ENCODE measurements at places on chromosomes 1 and 21.

DNA sequence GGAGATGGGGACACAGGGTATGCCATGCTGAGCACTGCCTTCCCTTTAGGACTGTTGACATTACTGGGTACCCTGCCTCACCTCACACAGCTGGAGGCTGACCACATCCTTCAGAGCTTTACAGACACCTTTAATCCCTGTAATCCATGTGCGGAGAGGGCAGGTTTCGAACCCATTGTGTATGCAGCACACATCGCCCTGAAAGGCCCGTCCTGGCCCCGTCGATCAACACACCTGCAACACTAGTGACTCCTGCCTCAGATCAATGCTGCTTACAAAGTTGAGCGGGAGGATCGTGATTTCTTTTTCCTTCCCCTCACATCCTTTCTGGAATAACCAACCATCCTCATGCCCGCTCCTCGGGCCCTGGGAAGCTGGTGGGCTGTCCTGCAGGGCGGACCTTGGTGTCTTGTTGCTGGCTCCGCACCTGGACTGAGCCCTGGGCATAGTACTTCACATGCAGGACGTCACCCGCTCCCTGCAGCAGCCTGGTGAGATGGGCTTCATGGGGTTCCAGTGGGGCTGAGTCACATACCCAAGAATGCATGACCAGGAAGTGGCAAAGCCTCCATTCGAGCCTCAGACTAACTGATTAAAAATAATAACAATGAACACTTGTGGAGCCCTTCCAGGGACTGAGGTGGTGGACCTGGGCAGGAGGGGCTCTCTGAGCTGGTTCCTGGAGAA is 403.6 kb downstream of the PTPRU start:
- no peak for DNase-seq

DNA sequence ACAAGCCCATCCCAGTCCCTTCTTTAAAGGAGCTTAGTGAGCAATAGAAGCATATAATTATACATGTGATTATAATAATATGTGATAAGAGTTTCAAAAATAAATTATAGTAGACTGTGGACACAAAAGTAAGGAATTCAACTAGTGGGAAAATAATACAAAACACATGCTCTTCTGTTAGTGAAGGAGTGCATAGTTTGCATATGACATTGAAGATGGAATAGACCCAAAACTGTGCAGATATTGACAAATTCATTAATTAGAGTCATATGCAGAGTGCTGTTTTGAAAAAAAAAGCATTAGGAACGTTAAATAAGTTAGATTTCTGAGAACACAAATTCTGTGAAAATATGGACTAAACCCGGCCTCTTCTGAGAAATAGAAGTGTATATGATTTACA is 278.8 kb downstream of the ASTN1 start:
- DNase-seq = no peak

DNA sequence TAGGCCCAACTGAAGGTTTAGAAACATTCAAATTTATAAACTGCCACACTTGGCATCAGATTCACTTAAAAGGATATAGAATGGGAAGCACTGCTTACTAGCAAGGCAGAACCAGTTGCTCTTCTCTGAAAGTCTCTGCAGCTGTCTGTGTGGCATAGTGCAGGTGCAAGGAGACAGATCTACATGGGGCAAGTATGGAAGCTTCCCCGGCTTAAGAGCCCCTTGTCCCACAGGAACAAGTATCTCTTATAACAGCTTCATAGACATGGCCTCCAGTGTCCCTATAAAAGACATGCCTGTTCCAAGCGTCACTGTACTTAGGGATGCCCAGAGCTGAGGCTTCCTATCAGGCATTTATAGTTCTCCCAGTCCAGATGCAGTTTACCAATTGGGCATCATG is 26.5 kb downstream of the ZBTB8B start:
- no peak for DNase-seq

DNA sequence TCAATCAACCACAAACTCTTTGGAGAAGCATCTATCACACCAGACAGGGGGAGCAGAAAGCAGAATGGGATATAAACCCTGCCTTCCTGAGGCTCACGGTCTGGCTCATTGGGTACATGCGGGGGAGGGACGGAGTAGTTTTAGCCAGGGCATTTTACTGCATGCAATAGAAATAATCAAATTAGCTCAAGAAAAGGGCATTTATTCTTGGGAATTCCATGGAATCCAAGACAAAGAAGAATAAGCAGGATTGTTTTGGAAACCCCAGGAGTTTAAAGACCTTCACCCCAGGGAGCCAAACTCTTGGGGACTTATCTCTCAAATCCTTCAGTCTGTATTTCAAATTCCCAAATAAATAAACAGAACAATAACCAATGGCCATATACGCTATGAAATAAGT is 5.2 kb upstream of the KAZN start:
- DNase-seq = no peak

DNA sequence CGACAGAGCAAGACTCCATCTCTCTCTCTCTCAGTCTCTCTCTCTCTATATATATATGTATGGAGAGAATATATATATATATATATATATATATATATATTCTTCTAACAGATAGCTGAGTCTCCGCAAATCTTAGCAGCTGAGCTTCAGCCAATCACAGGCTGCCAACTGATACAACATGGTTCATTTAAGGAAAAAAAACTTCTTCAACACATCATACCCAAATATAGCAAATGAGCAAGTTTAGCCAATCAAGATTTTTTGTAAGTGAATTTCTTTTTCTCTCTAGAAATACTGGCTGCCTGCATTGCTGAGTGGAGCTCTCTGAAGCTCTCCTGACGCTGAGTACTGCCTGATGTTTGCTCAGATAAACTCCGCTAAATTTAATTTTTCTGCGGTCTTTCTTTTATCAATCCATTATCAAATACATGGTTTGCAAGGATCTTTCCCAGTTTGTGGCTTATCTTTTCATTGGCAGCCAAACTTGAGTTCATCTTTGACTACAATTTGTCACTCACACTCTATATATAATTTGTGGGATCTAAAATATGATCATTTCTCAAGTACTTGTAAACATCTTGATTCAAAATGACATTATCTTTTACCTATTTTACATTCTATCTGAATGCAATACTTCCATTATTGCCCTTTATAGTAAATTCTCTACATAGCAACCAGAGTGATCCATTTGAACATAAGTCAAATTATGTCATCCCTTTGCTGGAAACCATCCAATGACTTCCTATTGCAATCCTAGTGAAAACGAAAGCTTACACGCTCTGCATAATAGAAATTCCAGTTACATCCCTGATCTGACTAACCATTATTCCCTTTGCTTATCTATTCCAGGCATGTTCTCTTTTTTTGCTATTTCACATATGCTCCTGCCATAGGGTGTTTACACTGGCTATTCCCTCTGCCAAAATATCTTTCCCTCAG is 2131.7 kb downstream of the MRPL39 start:
- no peak for DNase-seq

GRCh38 chr1:14934867-14935266 is 218.7 kb upstream of the TMEM51 start:
- no peak for DNase-seq

- no peak for DNase-seq
Observed at GRCh38 chr1:116990612-116991151, 10.9 kb upstream of the CD101 start.

DNA sequence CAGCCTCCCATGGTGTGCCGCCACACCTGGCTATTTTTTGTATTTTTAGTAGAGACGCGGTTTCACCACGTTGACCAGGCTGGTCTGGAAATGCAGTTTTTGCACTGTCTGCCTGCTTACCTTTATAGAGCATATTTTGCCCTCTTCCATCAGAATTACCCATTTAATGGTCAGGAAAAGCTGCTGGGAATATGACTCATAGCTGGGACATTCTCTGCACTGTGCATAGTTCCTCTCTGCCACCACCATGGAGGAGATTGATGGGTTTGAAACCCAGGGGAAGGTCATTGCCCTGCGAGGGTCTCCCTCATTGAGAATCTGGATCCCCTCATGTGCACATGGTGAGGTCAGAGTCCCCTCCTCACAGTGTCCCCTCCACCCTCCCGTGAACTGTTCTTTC is 32.1 kb downstream of the MX1 start:
- no peak for DNase-seq

DNA sequence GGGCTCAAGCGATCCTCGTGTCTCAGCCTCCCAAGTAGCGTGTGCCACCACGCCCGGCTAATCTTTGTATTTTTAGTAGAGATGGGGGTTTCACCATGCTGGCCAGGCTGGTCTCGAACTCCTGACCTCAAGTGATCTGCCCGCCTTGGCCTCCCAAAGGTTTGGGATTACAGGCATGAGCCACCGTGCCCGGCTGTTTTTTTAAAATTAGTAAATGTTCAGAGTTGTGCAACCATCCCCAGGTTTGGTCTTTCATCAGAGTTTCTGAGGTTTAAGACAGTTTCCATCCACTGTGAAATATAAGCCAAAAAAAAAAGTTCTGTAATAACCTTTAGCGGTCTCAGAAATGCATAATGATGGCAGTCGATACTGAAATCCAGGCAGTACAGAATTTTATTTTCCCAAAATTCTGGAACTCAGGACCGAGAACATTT is 550 bp upstream of the SYT11 start:
- no peak for DNase-seq

DNA sequence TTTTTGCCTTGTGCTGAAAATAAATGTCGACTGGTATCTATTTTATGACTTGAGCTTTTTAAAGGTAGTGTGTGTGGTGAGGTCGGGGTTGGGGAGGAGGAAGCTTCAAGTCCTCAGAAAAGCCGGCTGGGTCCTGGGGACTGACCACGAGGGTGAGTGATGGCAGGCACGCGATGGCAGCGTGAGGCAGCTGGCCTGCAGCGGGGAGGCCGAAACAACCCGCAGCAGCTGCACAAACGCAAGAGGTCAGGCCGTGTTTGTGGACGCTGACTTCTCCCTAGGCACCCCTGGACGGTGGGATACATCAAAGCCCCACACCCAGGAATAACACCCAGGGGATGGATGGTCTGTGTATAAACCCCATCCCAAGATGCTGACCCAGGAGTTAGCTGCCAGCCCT is 51.4 kb downstream of the ZBTB18 start:
- DNase-seq = no peak

DNA sequence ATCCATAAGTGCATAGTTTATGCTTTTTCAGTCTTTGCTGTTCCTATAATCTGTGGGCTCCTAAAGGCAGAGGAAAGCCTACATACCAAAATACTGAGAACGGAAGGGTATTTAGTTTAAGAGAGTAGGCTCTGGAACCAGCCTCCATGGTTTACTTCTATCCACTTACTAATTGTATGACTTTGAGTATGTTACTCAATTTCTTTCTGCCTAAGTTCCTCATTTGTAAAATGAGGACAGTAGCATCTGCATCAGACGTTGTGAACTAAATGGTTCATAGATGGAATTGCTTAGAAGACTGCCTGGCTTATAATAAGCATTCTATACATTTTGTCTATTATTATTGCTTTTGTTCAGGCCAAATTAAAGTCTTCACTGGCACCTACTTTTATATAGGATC is 111.0 kb downstream of the NTNG1 start:
- DNase-seq = no peak

DNA sequence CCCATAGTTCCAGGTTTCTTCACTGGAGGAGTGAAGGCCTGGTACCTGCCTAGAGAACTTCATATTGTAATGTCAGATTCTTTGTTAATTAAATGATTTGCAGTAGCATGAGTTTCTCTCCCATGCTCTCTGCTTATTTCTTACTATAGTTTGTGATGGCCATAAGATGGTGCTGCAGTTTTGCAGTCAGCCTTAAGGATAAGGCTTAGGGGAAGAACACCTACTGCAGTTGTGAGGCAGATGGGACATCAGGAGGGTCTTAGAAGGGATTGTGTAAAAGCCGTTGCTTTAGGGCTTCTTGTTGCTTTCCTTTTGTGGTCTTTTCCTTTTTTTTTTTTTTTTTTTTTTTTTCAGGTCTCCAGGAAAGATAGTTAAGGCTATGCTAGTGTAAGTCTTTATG is 61.8 kb downstream of the MACF1 start:
- DNase-seq = no peak

GRCh38 chr1:185699874-185700273 is 34.3 kb upstream of the HMCN1 start:
- DNase-seq = no peak

DNA sequence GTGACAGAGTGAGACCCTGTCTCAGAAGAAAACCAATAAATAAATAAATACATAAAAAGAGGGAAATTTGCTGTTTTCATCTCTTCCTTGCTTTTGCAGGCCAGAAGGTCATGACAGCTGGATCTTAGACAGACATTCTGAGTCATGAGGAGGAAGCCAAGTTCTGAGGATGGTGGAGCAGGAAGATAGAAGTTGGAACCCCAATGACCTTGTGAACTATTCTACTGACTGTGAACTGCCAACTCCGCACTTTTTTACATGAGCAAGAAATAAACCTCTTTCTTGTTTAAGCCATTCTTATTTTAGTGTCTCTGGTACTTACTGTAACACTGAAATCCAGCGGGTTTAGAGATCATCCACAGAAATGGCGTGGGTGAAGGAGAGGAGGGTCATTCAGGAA is 8.5 kb downstream of the CD84 start:
- no peak for DNase-seq

GRCh38 chr1:44077421-44077820 is 41.2 kb upstream of the KLF17 start:
- DNase-seq = no peak

DNA sequence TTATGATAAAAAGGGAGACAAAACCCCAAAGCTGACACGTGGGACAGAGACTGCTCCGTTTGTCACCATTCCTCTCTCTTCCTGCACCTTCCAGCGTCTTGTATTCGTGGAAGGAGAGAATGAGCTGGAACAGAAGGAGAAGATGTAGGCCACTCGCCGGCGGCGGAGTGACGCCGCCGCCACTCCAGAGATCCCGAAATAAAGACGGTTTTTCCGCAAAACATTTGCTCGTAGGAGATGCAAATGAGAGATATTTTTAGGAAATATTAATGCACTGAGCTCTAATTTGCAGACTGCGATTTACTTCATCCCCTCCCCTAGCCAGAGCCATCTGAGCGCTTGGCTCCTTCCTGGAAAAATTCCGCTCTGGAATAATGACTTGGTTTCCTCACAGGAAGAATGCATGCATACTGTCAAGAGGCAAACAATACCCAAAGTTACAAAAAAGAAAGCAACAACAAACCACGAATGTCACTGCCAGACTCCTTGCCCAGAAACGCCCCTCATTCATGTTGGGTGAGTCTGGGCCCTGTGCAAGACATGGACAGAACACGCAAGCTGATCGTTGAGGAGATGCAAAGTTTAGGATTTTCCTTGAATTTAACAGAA is 18.0 kb upstream of the ADARB1 start:
- DNase-seq = no peak
